ENCODE measurements at places on chromosomes 3 and 15.

DNA sequence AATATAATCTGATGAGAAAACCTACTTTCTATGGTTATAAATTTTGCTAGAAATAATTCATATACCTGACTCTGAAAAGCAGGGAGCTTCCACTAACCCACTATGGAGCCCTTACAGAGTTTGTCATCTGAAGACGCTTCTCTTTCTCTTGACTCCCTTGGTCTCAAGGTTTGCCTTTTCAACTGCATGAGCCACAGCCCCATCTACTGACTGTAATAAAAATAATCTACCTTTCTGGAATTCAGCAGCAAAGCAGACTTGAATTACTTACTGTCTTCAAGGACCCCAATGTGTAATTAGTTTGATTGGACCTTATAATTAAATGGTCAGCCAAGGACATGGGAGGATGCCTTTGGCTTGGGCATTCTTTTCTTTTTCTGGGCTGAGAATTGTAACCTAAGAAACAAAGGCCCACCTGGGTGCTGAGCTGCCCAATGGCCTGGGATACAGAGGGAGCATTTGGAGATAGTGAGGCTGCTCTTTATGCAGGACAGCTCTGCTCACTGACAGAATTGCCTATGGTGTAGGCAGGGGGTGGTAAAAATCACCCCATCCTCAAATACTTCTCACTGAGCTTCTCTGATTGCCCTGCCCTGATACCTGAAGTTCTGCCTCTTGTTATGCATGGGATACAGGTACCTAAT is 178.6 kb upstream of the TRIM42 start:
- DNase-seq = peak; percentile 1

DNA sequence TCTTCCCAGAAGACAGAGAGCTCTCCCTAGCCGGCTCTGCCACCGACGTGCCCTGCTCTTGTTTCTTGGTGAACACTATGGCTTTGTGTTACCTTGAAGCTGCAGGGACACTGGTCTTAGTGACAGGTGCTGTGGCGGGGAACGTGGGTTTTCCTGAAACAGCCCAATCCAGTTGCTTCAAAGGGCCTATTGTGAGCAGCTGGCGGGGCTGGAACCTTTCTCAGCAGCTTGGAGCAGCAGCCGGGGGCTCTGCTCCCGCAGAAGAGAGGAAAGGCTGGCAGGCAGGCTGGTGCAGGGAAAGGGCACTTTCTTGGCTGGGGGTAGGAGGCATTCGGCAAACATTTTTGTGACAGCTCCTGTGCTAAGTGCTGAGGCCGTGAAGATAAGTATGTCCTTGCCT is 12.8 kb downstream of the MYZAP start:
- DNase-seq = no peak

DNA sequence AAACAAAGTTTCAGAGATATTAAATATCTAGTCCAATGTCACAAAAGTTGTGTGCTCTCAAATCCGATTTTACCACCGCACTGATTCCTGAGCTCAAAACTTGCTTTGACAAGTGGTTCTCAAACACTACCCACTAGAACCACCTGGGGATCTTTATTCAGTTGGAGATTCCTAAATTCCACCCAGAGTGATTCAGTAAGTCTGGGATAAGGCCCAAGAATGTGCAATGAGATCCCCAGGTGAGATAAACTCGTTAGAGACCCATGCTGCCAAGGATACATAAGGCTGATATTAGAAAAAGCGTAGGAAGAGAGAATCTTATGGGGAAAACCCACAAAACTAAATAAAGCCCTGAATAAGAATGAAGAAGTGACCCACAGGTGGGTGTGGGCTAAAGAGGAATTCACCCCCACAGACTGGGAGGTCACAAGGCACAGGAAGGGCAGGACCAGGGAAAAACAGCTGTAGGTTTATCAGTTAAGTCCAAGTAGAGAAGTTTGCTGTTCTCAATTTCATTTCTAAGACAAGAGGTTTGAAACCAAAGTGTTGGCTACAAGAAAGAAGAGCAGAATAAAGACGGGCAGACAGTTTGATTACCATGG is 11.5 kb upstream of the RPS17 start:
- no peak for DNase-seq

GRCh38 chr3:128263118-128263517 is 109.8 kb downstream of the EEFSEC start:
- no peak for DNase-seq

DNA sequence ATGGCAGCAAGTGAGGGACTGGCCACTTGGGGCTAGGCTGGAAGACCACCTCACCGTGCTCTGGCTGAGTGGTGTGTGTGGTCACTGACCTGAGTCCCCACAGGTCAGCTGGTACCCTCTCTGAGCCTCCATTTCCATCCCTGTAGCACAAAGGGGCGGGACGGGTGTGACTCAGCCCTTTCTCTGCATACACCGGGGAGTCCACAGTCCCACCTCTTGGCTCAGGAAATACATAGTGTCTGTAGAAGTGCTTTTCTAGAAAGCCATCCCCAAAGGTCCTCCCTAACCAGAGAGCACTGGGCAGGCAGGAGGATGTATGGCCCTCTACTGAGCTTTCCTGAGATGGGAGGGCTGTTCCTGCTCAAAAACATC is 27.2 kb downstream of the WNT7A start:
- peak; percentile 7 for DNase-seq

- peak; percentile 49 for DNase-seq
These were observed 464.1 kb upstream of the RARB start for GRCh38 chr3:24963762-24964625.

GRCh38 chr3:105415951-105416350 is 49.2 kb downstream of the ALCAM start:
- peak; percentile 20 for DNase-seq

DNA sequence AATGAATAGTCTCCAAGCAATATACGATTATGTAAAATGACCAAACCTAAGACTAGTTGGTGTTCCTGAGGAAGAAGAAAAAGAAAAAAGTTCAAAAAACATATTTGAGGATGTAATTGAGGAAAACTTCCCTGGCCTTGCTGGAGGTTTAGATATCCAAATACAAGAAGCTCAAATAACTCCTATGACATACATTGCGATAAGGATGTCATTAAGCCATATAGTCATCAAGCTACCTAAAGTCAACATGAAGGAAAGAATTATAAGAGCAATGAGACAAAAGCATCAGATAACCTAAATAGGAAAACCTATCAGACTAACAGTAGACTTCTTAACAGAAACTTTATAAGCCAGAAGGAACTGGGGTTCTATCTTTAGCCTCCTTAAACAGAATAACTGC is 231.1 kb downstream of the TUSC7 start:
- DNase-seq = no peak

- DNase-seq = no peak
These were observed 237.3 kb downstream of the XXYLT1 start for GRCh38 chr3:195033531-195034091.

DNA sequence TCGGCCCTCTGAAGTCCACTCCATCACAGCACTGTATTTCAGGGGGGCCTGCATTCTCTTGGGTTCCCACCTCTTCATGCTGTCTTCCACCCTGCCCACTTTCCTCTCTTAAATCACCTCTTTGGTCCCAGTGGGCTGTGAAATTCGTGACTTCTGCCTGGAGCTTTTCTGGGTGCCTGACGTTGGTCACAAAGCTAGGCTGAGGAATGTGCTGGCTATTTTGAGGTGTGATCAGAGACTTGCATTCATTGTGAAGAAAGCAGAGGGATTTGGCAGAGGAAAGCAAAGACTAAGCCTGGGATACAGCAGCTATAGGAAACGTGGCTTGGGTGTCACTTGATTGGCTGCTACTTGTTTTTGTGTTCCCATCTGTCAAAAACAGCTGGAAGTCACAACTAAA is 202.5 kb downstream of the SATB1 start:
- DNase-seq = no peak

- no peak for DNase-seq
These were observed 480 bp downstream of the CHRNA7 start for GRCh38 chr15:32030795-32031194.

- no peak for DNase-seq
These were observed 54.9 kb downstream of the EPHB3 start for GRCh38 chr3:184616436-184616835.

DNA sequence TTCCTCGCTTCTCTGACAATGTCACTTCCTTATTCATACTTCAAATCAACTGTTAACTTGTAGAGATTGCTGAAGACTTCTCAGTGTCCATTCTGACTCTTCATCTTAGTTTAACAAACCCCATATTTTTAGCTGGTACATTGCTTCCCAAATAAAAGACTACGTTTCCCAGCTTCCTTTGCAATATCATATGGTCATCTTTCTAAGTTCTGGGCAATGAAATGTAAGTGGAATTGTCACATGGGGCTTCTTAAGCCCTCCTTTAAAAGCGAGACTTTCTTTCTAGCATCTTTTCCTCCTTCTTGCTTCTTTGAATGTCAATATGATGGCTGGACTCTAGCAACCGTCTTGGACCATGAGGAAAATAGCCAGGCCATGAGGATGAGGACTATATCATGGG is 239.0 kb downstream of the ZNF621 start:
- no peak for DNase-seq

- no peak for DNase-seq
These were observed 73.4 kb downstream of the CPN2 start for GRCh38 chr3:194277786-194278130.

- DNase-seq = peak; percentile 83
These were observed 11.7 kb upstream of the ZNF148 start for GRCh38 chr3:125386811-125387210.

- DNase-seq = peak; percentile 61
These were observed 9.2 kb upstream of the TMEM212 start for GRCh38 chr3:171833789-171834460.

DNA sequence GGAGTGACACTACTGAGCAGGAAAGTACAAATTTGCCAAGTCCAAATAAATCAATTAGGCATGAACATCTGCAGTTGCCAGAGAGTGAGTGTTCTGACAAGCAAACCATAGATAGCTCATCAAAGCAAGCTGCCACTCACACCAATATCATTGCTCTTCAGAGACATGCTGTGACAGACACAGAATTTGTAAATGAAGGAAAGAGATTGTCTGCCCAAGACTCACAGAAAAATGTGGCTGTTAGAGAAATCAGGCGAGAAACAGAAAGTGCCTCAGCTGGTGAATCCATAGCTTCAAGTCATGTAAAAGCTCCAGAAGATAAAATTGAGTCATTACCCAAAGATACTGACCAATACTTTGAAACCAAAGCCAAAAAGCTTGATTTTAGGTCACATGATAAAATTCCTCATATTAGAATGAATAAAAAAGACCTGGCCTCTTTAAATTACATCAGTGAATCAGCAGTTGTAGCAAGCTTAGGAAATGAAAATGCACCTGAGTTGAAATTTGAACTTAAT is 50.8 kb downstream of the CRYBG3 start:
- no peak for DNase-seq

DNA sequence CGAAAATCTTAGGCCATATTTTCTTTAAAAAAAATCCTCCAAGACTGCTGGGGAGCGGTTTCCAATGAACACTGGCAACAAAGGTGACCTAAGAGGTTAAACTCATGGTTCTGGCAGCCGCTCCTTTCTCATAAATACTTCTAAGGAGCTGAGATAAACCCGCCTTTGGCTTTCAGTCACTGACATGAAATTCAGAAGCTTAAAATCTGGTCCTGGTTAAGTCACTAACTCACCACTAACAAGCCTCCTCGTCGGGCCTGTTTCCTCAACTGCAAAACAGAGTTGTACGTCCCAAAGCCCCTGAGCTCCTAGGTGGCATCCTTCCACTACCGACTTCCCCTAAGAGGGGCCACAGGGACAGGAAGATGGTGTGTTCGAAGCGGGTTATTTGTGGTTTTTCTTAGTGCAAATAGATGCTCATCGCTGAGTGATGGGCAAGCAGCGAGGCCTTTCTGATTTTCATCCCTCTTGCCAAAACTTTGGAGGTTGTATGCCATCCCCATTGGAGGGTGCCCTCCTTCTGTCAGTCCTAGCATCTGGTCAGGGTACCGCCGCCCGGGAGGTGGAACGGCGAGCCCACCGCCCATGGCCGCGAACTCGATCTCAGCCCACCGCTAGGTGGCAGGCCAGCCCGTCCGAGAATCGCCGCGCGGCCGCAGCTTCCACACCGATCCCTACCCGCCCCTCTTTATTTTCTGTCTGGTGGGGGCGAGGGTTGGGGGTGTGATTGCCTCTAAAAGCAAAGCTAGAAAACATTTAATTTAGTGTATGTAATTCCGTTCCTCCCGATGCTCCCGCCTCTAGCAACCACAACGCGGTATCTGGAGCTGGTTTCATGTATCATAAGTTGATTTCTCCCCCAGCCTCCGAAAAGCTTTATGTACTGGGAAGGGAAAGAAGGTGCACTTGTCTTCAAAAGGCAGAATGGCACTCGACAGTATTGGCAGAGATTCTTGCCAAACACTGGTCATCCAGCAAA is 4.6 kb downstream of the BCL6 start:
- peak; percentile 92 for DNase-seq

- DNase-seq = no peak
These were observed 4.6 kb upstream of the MFGE8 start for GRCh38 chr15:88917760-88918159.

DNA sequence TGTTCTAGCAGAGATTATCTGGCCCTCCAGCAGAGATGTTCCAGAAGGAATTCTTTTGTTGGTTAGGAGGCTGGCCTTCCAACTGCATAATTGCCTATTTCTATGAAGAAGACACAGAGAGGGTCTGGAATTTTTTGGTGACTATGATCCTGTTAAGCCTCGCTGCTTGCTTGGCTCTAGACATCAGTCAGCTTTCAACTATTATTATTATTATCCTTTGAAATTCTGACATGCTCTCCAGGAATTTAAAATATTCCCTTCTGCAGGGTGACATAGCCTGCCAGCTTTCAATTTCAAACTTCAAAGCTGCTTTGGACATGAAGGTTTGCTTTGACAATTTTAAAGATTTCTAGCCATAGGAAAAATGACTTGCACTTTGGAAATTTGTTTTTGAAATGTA is 26.3 kb upstream of the ZNF148 start:
- peak; percentile 89 for DNase-seq

GRCh38 chr3:115685097-115685496 is 61.8 kb downstream of the GAP43 start:
- no peak for DNase-seq

- DNase-seq = no peak
These were observed 55.4 kb downstream of the CCDC54 start for GRCh38 chr3:107432646-107433045.

DNA sequence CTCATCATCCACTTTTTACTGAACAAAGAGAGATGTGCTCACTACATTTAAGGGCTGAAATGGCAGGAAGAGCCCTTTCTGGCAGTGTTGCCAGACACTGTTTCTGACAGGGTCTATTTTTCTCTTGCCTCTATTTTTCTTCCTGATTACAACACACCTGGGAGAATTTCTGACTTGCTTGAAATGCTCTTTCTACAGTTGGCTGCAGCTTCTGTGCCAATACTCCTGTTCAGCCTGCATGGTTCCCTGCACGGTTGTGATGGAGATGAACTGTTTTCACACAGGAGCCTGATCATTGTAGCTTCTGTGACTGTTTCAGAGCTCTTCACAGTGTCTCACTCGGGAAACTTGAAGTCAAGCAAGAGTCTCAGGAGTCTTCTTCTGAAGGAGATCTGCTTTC is 83.0 kb upstream of the DLG1 start:
- DNase-seq = no peak

All from EH (cell line).